ENCODE measurements at places on chromosomes 11 and 22. TPM values are rescaled to one million over a fixed set of nuclear protein-coding genes. Genes with fewer than 3 reads are reported as not detected.

DNA sequence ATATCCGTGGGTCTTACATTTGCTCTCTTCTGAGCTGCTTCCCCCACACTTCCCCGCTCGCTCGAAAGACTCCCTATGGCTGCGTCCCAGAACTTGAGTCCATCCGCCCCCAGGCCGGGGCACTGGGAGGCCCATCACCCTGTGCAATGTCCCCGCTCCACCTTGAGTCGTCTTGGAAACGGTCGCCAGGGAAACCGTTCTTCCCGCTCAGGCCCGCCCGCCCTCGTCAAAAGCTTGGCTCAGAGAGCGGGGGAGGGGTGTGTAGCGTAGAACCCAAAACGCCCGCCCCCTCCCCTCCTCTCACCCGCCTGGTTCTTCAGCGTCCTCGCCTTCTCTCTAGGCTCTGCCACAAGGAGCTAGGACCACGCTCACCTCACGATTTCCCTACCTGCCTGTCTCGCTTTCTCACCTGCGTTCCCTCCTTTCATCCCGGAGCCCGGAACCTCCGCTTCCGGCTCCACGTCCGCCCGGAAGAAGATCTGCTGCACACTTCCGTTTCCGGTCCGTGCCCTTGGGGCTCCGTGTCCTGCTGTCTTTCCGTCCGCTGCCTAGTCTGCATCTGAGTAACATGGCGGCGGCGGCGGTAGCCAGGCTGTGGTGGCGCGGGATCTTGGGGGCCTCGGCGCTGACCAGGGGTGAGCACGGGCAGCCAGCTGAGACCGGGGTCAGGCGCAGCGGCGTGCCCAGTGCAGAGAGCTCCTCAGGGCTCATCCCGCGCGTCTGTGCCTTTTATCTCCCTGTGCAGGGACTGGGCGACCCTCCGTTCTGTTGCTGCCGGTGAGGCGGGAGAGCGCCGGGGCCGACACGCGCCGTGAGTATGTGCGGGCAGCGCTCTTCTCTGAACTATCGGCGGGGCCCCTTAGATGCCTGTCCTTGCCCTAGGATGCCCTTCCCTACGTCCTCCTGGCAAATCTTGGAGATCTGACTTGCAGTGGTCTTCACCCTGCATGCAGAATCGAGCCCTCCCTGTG lies at the start of the genes KBTBD4 and NDUFS3:
KBTBD4 (minus strand) TSS at position 447 of the 971 bp plus-strand sequence; CDS start at position 428, 19 bp downstream.
NDUFS3 (plus strand) TSS at position 551 of the 971 bp plus-strand sequence; CDS start at position 569, 18 bp downstream.
- DNase-seq: peak; percentile 81

DNA sequence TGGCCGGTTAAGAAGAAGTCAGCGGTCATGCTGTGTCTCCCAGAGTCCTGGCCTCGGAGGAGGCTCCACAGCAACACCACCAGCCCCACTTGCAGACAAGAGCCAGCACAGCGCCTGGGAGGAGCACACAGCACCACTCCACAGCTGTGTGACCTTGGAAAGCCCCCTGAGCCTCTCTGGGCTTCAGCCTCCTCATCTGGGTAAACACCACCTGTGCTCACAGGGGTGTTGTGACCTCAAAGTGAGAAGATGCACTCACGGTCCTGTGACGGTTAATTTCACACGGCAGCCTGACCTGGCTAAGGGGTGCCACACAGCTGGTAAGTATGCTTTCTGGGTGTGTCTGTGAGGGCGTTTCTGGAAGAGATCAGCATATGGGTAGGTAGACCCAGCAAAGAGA lies 54.7 kb downstream of the PHF21B start:
- DNase-seq: no peak

DNA sequence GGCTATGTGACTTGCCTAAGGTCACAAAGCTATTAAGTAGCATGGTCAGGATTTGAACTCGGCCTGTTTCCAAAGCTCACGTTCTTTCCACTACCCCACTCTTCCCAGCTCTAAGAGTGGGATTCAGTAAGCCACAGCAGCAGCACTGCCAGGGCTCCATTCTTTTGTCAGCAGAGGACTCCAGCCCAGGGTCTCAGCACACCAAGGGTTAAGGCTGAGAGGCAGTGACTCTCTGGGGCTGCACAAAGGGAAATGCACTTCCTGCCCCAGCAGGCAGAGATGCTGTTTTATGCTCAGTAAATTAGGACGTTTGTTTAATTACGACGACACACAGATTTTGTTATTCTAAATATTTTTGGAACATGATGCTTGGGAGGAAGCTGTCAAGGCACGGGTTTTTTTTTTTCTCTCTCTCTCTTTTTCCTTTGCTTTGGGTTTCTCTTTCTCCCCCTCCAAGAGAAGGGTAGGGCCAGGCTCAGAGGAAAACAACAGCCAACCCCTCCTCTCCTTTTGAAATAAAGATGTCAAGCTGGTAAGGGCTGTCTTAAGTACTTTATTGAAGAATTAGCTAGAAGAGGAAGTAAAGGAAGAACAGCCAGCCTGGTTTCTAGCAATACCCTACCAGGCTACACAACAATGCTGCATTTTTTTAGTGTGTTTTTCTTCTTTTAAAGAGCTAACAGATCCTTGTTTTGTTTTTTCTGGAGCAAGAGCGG lies 2.8 kb downstream of the MYH9 start:
- DNase-seq: peak; percentile 55

SPTBN2 gene
- 0.87 TPM for total RNA-seq

DNA sequence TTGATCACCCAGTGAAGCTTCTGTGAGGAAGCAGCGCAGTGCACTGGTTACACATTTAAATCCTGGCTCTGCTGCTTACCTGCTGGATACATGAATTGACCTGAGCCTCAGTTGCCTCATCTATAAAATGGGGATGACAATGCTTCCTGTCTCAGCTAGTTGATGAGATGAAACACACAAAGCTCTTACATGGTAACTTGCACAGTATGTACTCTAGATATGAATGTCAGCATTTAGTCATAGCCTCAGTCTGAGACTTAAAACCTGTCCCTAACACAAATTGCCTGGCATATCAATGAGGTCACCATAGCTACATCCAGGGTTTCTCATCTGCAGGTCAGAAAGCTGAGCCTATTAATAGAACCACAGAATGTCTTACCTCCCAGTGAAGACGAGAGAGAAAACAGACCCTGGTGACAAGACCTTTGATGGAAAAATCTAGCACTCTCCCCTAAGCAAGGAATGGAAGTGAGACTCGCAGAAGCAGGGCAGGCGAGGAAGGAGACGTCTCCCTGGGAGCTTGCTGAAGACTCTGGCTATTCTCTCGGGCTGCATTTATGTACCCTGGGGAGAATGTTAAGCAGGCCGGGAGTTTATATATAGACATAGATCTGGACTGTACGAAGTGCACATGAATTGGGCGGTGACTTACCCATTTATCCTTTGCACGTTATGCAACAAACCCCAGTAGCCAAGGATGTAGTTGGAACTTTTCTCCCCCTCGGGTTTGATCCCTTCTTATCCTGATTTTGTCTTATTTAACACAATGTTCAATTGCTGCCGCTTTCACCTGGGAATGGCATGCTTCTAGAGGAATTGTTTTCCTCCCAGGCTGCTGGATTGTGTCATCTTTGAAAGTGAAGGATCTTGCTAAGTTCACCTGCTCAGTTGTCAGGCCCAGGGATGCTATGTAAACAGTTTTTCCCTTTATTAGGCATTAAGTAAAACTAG lies 18.0 kb downstream of the SDHAF2 start:
- DNase-seq: no peak

DNA sequence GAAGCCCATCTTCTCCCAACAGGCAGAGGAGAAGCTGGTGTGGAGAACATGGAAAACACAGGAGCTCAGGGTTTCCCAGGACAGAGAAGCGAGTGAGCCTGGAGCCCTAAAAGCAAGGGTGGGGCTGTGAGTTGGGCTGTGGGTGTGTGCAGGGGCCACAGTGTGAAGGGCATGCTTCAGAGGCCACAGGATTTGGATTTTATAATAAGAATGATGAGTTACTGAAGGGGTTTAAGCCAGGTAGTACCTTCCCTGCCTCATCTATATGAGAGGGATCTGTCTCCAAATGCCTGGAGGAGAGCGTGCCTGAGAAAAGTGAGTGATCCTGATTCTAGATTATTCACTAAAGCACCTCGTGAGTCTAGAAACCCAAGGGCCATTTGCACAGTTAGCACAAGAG lies 106.8 kb downstream of the VPREB1 start:
- no peak for DNase-seq

GRCh38 chr11:5288108-5288905 lies 13.4 kb downstream of the OR51B4 start:
- DNase-seq: no peak

- DNase-seq: no peak
Measured at GRCh38 chr11:69055598-69056516, 7.1 kb downstream of the TPCN2 start.

DNA sequence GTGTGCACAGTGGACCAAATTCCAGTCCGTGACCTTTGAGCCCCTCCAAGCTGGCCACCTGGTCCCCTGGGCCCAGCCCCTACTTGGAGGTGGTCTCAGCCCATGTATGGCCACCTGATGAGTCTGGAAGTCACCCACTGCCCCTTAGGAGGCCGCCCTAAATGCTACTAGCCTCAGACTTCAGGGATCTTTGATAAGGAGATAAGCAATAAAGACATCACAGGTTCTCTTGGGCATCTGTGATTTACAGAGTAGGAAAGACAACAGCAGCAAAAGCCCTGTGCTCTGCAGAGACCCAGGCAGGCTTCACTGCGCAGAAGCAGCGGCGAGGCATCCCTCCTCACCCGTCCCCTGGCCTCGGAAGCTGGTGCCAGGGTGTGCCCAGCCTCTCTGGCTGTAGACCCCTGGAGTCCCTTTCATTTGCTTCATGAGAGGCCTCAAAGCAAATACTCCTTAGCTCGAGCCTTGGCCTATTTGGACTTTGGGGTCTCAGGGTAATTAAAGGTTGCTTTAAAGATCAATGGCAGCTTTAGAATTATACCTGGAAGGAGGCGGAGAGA lies 360.1 kb downstream of the TBC1D22A start:
- DNase-seq: no peak

GRCh38 chr11:95144313-95145235 lies 54.9 kb downstream of the ENDOD1 start:
- no peak for DNase-seq

FAM181B gene
- total RNA-seq: 1.8 TPM

DNA sequence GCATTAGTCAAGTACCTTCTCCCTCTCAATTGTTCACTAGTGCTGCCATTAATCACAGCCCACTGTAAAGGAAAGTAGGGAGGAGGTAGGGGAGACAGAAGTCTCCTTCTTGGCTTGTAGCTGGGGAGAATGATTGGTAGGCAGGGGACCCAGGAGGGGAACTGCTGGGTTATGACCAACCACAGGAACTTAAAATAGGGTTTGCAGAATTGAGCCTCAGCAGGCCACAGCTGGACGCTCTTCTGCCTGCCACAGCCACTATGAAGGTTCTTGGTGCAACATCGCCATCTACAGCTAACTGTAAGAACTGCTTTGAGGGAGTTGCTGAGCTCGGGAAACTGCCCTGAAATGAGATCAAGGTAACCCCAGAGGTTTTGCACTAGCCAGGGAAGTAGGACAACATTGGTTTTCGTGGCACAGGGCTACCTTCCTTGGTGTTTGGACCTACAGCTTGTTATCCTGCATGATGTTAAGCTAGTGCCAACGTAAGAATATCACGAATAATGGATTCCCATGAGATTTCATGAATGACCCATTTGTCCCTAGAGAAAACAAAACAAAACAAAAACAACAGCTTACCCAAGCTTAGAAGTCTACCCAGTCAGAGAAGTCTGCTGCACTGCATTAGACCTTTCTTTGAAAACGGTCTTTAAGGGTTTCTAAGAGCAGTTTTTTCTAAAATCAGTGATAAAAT lies 787.1 kb upstream of the API5 start:
- peak; percentile 25 for DNase-seq

DNA sequence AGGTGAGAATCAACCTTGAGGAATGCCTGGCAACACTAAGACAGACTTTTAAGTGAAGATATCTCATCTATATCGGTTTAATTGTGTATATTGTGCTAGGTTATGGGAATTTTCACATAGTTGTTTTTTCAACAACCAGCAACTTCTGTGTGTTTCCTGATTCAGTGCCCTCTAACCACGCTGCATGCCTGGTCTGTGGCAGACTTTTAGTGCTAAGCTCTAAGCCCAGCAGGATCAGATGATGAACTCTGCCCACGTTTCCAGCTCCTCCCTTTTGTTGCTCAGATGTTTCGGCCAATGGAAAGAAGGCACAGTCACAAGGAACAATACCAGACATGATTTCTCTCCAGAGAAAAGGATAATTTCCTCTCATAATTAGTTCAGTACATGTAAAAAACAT lies 1.4 kb upstream of the VWA5A start:
- DNase-seq: peak; percentile 12

GRCh38 chr11:3219281-3219892 lies 774 bp upstream of the MRGPRG start:
- no peak for DNase-seq

DNA sequence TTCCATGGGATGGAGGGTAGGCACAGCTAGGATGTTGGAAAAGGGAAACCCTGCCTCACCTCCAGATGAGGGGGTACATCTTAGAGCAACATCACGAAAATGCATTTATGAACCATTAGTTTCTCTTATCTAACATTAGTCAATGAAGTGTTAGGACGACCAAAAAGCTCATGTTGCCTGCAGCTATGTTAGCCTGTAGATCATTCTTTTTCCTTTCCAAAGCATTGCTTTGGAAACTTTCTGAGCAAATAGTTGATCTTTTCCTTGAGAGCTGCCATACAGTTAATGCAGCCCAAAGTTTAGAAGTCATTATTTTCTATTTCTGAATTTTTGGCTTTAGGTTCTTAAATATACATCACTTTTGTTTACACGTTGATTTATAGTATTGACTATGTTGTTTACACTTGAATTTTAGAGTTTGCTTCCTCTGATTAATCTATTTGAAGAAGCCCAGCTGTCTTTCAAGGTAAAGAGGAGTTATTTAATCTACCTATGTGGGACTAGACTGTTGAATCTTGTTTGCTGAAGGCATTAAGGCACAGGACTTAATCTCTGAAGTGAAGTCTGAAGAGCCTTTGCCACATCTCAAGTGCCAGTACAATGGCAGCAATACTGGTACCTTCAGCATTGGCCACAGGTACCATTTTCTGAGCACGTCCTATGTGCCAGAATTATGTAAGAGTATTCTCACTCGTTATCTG lies 11.0 kb downstream of the POU2AF3 start:
- DNase-seq: no peak

APOA4 gene
- total RNA-seq: not detected

CHCHD10 gene
- 16.0 TPM for total RNA-seq

GRCh38 chr11:12629601-12630313 lies 44.5 kb upstream of the TEAD1 start:
- no peak for DNase-seq

DNA sequence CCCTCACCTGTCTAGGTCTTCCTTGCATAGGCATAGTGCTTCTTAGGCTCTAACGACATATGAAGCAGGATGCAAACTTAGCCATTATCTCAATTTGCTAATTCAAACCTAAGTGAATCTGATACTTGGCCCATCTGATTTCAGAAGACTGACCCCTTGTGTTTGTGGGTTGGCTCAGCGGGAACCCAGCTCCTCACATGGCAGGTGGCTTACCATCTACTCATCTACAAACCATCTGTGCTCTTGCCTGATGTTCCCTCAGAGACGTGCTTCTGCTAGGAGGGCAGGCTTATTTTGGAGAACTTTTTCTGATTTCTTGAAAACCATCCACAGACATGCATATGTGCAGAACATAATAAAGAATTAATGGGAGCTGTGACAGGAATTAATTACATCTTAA lies 15.2 kb downstream of the ELMOD1 start:
- DNase-seq: no peak

Measured in Caki2 (cell line).